ENCODE measurements at places on chromosomes 11 and 22.

GRCh38 chr11:15045891-15046290 lies 27.5 kb upstream of the CALCB start:
- DNase-seq = no peak

DNA sequence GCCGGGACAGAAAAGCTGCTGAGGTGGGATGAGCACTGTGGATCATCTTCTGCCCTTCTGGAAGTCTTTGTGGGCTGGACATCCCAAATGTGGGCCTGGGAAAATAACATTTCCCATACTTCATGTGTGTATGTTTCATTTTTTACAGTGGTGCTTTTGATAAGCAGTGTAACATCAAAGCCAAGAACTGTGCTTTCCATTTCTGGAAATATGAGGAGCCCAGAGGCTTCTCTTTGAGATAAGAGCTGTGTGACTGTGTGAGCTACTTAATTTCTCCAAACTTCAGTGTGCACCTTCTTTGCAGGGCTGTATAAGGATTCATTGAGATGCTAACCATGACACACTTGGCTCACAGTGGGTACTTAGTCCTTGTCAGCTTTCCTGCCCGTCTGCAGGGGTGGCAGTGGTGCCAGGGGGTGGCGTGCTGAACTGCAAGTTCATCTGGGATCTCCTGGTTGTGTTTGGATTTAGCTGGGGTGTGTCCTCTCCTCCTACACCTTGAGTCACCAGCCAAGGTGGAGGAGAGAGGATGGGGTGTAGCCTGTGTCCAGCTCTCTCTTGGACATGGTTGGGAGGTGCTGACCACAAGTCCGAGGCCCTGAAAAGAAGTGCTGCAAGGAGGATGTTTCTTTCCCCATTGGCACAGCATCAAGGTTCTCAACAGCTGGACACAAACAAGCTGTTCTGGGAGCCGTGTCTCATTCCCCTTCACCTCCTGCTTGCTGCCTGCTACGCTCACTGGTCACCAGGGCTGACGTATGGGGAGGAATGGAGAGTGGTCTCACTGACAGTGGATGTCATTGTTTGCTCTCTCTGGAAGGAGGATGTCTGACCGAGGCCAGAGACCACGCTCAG lies 139.4 kb downstream of the TEAD1 start:
- no peak for DNase-seq

DNA sequence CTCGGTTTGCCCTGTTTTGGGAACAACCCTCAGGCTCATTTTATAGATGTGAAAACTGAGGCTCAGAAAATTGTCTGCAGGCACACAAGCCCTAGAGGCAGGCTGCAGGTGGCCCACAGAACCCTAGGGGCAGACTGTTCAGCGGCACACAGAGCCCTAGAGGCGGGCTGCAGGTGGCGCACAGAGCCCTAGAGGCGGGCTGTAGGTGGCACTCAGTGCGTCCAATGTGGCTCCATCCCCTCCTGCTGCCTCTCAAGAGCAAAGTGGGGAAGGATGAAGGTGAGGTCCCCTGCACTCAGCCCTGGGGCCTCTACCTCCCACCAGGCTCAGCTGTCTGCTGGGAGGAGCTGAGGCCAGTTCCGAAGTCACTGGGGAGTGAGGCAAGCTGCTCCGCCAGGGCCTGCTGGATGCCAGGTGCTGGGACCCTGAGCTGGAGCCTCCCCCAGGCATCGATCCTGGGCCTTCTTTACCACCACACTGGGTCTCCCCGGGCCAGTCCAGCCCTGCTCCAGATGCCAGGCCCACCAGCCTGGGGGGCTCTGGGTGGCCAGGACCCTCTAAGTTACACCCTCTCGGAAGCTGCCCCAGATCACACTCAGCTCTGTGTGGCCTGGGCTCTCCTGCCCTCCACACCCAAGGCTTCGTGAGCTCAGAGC lies 2.3 kb downstream of the ACY3 start:
- peak; percentile 22 for DNase-seq

GRCh38 chr11:119339589-119340334 lies 921 bp downstream of the C1QTNF5 start:
- DNase-seq = no peak

GRCh38 chr11:41320653-41321052 lies 138.8 kb downstream of the LRRC4C start:
- DNase-seq = no peak
